ENCODE measurements at places on chromosomes 3 and 15.

DNA sequence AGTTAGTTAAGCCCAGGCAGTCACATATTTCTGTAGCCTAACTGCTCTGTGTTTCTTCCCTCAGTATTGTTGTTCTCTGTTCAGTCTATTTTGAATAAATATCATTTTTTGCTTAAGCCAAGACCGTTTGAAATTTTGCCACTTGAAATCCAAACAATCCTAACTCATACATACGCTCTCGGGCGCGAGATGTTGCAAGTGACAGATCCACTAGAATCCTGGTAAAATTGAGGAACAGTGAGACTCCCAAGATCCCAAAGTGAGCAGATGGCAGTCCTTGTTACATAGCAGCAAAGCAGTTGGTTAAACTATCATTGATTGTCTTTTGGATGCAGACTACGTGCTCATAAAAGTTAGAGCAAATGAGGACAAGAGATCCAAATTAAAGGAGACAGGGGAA, 625.4 kb downstream of the TBL1XR1 start:
- DNase-seq, result no peak

- no peak for DNase-seq
These were observed 37.0 kb downstream of the ETFA start for GRCh38 chr15:76274226-76274625.

DNA sequence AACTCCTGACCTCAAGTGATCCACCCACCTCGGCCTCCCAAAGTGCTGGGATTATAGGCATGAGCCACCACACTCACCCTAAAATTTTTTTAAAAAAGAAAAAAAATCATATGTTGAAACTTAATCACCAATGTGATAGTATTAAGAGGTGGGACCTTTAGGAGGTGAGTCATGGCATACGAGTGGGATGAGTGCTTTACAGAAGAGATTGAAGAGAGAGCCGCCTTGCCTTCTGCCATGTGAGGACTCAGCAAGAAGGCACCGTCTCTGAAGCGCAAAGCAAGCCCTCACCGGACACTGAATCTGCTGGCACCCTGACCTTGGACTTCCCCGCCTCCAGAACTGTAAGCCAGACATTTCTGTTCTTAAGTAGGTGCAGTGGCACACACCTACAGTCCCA, 5.5 kb downstream of the ARPIN start:
- no peak for DNase-seq

DNA sequence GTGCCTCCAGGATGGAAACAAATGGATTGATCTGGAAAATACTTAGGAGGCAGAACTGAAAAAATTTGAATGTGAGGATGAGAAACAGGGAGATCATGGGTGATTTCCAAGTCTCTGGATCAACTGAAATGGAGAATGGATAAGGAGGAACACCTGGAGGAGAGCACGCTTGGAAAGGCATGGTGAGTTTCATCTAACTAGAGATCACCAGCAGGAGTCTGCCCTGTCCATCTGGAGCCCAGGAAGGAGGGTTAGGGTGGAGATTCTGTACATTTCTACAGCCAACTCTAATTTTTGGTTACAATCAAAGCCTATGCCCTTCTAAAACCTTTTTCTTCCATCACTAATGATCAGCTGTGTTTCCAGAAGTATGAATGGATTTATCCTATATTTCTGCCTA, 995.9 kb upstream of the CFAP20DC start:
- no peak for DNase-seq

DNA sequence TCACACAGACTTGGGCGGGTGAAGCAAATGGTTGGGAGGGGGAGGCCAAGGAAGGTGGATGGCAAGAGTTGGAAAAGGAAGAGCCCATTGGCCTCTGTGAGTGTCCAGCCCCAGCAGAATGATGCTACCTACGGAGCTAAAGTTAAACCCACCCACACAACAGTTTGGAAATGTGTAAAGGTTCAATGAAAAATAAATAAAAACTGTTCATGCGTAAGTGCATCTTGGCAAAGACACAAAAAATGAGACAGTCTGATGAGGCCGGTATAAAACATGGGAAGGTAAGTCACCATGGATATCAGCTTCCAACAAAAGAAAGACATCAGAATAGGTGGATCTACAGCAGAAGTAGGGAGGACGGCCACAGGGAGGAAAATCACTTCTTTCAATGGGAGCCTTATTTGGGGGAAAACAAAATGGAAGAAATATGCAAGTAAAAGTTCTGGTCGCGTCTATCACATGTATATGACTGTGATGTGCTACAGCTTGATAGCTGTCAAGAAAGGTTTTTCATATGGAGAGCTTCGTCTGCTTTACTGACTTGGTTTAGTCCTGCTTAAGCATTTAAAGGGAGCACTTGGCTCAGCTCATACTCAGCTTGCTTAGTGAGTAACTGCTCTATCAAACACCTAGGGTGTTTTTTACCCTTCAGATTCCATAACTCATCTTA, 82.8 kb downstream of the TIGIT start:
- DNase-seq, result no peak

- no peak for DNase-seq
These were observed 461.5 kb upstream of the PPP2R3A start for GRCh38 chr3:135503760-135504686.

GRCh38 chr15:42080919-42081830, 13.2 kb downstream of the PLA2G4D start:
- DNase-seq, result no peak

- no peak for DNase-seq
These were observed 55.0 kb downstream of the RORA start for GRCh38 chr15:61173899-61174689.

DNA sequence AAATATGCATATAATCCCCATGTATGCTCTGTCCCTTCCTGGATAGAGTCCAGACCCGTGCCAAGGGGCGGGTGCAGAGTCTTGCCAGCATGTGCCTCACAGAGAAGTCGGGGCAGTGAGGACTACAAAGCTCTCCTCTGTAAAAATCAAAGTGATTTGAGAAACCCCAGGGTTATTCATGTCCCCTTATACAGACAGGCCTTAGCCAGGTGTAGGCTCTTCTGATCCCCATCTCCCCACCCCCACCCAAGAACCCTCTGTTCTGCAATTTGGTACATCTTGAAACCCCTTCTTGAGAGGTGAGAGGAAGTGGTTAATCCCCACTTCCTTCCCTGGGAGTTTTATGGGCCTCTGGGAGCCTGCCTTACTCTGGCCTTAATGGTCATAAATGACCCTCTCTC, 24.7 kb downstream of the TRIM71 start:
- DNase-seq, result no peak

DNA sequence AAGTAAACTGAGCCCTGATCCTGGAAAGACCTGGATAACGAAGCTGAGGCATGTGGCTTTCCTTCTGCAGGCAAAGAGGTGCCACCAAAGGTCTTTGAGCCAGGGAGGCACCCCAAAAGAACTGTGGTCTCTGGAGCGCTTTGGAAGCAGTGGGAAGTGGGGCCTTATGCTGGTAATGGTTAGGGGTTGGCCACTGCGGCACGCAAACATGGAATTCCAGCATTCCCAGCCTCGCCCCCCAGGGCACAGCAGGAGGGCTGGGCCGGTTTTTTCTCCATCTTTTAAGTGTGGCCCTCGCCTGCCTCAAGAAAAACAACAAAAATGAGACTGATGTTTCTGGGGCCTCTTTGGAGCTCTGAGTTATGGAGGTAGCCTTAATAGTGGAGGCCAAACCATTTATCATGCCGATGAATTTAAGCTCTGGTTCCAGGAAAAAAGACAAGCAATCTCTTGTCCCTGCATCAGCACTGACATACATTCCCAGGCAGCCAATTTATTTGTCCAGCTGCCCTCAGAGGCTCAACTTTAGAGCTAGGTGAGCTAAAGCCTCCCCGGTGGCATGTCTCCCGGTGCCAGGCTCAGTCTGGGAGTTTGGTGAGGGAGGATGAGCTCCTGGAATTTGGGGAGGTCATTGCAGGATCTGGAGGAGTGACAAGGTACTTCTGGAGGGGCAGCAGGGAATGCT, 109.0 kb downstream of the TLE3 start:
- DNase-seq, result no peak

GRCh38 chr3:56878074-56878473, 76.3 kb upstream of the ARHGEF3 start:
- peak; percentile 16 for DNase-seq

GRCh38 chr3:63555767-63556166, 96.7 kb upstream of the SNTN start:
- DNase-seq, result no peak

- DNase-seq, result no peak
These were observed 583.3 kb upstream of the CBLB start for GRCh38 chr3:106452096-106452495.

DNA sequence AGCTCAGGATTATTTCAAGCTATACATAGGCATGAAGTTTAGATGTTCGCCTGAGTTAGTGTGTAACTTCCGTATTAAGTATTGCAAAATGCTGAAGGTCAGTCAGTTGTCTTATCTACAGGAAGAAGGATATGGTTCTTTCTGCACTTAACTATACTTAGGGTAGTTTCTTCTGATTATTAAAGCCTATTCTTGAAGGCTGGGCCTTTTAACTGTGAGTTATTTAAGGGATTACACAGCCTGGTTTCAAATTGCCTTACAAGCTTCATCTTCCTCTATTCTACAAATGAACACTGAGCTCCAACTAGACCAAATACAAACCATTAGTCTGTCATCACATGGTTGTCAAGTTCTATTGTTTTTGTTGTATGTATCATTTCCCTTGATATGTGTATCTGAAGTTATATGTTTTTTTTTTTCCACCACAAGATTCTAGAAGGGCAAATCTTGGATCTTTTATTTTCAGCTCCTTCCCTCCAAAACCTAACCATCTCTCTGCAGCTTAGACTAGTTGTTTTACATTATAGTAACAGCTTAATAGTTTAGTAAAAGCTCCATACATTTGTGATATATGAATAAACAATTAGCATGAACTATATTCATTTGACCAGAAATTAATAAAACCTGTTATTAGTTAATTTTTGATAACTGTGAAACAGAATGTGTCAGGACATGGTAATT, 272.9 kb upstream of the KCNMB2 start:
- no peak for DNase-seq

- no peak for DNase-seq
These were observed 134.5 kb downstream of the IGF1R start for GRCh38 chr15:98782801-98783200.

DNA sequence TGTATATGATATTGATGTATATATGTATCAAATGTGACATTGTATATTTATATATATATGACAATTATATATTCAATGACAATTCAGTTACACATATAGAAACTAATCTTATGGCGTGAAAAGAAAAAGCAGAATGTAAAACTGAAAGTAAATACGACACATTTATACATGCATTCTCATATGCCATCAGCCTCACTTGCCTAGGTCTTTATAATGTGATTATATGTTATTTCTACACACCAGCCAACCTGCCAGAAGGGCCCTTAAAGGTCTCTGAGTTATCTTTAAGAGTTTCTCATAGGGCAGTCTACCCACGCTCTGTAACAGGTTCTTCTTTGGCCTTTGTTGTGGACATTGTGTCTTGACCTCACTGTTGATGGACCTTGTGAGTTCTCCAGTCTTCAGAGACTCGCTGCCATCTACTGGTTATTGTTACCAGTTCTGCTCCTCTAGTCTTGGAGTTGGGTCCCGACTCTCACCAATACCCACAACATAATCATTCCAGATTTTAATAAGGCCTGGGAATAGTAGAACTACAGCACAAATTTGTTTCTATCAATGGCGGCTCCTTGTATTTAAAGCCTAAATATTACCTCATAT, 371.5 kb upstream of the GOLIM4 start:
- no peak for DNase-seq

- DNase-seq, result no peak
These were observed 230.0 kb upstream of the CTNNB1 start for GRCh38 chr3:40969341-40969740.

GRCh38 chr3:26132942-26133341, 343.1 kb downstream of the OXSM start:
- no peak for DNase-seq

All from CD4-positive, alpha-beta T cell treated with Interleukin-4 for 1 hour (primary cell).